ENCODE measurements at places on chromosomes 5 and 9.
A peak's percentile ranks its signal among the peaks of the same experiment; 100 is the strongest.

DNA sequence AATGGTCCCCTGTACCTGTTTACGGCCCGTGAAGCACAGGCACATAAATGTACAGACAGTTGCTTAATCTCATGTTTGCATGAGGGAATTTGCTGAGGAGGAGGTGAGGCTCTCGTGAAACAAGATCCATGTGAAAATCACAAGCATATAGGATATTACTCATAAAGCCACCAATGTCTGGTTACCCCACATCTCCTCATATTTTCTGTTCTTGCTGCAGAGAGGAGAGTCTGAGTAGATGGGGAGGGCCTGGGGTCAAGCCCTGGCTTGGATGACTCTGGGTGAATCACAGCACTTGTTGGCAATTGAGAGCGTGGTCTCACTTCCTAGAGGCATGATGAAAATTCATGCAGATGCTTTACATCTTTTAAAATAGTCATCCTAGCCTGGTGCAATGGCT lies 975 bp downstream of the AGXT2 start:
- DNase-seq, result no peak

DNA sequence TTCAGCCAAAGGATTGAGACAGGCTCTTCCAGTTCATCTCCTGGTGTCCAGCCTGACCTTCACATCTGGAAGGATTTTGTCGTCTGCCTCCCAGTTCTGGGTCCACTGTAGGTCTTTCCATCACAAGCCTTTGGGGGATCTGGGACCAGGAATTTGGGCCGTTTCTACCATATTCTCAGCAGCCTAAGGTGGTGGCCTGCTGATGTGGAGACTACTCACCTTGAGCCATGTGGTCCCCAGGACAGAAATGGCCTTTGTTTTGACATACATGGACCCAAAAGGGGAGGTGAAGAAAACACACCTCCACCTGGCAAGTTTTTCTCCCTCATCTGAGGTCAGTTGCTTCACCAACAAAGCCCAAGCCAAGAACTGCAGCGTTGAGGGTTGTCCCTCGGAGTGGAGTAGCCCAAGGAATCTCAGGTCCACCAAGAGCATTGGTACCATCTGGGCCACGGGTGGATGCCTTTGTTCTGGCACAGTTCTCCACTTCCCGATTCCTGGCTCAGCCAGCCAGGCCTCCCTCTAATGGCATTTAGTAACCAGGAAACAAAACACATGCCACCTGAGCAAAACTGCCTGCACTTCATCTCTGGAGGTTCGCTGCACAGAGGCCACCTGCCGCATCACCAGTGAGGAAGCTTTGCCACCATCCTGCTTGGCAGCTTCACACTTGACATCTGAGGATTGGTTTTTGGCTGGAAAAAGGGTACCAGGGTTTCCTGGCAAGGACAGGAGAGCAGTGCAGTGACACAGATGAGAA lies 24.7 kb downstream of the AMBP start:
- no peak for DNase-seq

DNA sequence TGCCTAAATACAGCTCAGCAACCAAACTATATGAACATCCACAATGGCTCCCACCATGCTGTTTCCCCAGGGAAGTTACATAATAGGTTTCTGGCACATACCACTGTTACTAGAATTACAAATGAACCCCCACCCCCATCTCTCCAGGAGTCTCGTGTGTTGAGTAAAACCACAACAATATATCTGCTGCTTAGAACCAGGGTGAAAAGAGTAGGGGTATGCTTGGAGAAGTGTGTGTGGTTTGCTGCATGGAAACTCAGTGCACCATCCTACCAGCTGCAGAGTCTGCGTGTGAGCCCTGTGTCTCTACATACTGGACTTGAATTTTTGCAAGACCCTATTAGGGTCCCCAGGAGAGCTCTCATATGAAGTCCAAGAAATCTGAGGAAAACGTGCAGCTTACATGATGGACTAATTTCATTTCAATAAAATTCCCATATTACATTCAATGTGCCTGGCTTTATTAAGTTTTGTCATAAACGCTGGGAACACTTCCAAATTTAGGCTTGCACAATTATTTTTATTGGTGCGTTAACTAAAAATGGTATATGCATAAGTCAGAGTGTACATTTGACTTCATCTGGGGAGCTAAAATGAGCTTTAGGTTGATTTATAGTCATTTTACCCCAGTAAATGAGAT lies 104.5 kb upstream of the NFIB start:
- no peak for DNase-seq

DNA sequence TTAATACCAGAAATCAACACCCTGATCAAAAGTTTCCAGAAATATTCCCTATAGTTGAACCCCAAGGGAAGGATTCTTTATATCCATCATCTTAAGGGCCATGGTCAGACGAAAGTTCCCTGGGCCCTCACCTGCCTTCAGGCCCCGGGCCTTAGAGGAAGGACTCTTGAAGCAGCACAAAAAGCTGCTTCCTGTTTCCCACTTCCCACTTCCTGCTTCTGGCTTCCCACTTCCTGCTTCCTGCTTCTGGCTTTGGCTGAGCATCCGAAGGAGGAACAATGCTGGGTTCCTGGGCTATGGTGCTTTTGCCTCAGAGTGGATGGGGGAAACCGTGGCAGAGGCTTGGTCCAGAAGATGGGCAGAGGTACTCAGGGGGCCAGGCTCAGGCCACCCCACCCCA lies 25.8 kb upstream of the DAP start:
- DNase-seq, result no peak

DNA sequence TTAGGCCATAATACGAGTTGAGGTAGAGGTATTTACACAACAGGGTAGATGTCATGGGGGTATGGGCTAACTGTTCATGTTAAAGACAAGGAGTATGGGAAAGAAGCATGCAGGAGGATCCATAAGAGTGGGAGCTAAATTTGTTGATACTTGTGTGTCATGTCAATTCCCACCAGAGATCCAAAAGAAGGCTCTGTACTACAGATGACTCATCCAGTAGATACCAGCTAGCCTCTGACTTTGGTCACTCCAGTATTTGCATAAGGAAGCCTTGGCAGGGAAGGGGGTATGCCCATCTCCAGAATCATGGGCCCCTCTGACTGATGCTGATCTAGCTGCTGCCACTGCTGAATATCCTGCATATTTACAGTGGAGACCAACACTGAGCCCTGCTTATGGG lies 743.7 kb upstream of the GRAMD2B start:
- DNase-seq, result no peak

DNA sequence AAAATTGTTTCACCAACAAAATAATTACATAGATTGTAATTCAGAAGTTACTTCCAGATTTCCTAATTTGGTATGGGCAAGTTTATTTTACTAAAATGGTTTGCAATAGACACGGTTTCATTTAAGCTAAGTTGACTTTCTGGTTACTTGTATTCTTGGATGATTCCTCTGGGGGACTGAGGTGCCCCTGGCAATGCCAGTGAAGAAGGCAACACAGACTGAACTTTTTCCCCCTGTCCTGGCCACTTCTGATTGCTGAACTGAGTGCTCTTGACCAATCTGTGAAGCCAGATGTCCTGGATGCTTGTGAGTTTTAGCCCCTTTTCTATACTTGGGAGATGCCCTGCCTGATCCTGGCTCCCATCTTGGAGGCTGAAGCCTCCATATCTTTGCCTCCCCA lies 66.3 kb upstream of the FANCC start:
- no peak for DNase-seq

DNA sequence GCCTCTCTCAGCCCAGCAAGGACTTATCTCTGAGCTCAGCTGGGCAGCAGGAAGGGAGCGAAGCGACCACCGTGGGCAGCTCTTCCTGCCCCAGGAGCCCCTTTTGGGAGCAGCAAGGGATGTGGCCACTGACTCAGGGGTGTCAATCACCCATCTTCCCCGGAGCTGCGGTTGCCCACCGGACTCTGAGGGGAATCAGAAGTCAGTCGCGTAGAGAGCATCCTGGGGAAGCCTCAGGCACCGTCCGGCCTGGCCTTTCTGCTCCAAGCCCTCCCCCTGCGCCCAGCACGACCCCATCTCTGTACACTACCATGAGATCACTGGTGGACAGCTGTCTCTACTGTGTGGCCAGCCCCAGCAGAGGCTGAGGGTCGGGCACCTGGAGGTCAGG lies 24.6 kb downstream of the GFI1B start:
- DNase-seq, result no peak

DNA sequence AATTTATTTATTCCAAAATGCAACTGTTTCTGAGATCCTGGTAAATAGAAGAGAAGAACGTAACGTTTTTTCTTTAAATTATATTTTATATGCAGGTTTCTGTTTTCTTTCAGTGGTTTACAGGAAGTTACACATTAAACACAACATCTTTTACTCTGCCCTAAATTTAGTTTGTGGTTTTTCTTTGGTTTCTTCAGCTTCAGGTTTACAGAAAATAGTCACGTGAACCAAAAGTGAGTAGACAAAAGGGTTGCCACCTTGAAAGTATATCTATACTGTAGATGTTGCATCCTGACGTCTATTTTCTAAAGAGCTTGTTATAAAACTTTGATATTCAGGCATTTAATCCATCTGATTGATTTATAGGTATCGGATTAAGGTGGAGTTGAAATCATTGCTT lies 1236.6 kb downstream of the MAT2B start:
- no peak for DNase-seq

DNA sequence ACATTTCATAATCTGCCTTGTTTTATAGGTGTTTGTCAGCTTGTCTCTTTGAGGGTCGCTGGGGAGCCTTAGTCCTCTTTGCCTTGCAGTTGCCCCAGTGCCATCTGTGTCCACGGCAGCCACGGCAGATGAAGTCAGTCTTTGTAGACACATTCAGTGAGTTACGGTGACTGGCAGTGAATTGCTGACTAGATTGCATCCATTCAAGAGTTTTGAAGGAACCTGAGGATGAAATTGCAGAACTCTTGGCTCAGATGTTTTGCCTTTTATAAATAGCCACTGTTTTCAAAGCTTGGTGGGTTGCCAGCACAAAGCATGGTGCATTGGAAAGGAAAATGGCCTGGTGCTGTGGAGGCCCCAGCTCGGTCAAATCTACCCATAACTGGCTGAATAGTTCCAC lies 125.6 kb downstream of the TRIO start:
- DNase-seq, result no peak

DNA sequence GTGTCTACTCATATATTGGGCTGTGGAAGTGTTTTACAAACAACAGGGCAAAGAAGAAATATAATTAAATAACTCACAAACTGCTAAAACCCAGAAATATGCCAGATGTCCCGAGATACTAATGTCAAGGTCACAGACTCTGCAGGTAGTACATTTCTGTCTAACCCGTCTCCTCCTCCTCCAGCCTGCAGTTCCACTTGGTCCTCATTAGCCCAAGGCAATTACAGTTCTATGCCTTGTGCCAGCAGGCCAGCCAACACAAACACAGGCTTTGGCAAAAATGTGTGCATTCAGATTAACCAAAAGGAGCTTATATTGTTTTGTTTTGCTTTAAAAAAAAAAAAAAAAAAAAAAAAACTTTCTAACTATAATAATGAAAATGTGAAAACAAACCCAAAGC lies 148.8 kb downstream of the MYO10 start:
- DNase-seq, result no peak

- DNase-seq, result no peak
Measured at GRCh38 chr5:108905805-108906204, 158.1 kb downstream of the FER start.

- DNase-seq, result no peak
Measured at GRCh38 chr5:78953092-78953800, 31.9 kb downstream of the ARSB start.

GRCh38 chr5:179373101-179373934 lies 28.1 kb upstream of the ADAMTS2 start:
- no peak for DNase-seq

- no peak for DNase-seq
Measured at GRCh38 chr5:95672641-95673040, 10.2 kb downstream of the SPATA9 start.

- DNase-seq, result no peak
Measured at GRCh38 chr5:75245023-75245422, 8.3 kb upstream of the ANKRD31 start.

- DNase-seq, result no peak
Measured at GRCh38 chr9:2677915-2678889, 39.1 kb upstream of the KCNV2 start.

GRCh38 chr9:38200431-38200830 lies 131.4 kb upstream of the SHB start:
- no peak for DNase-seq

- peak; percentile 60 for DNase-seq
Measured at GRCh38 chr5:134905246-134905996, 490 bp downstream of the PCBD2 start.

DNA sequence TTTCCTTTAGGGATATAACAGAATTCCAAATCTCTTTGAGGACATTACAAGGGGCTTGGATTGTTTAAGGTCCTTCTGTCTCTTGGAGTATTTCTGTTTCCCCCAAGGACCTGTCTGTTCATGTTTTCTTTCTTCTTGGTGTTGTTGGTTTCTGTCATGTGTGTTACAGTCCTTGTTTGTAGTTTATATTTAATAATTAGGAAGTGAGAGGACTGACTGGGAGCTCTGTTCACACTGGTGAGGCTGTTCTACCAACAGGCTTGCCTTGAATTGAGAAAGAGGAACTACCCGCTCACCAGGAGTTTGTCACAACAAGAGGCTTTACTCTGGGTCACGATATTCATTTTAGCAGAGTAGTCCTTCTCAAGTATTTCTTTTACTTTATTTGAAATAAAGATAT lies 119.2 kb upstream of the SV2C start:
- DNase-seq, result no peak

DNA sequence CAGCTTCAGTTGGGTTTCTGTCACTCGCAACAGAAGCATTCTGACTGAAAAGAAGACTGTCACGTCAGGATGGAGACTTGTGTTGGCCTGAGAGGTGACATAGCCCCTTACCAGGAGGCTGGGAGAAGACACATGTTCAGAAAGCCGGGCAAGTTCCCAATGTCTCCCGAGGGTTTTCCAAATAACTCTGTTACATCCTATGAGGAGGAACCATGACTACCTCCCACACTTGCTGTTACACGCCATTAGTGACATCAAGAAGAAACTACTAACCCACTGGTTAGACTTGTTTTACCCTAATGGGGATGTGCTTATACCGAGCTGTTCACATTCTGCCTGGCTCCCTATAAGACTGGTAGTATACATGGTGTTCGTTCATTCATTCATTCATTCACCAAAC lies 33.3 kb downstream of the SH3PXD2B start:
- DNase-seq, result no peak

DNA sequence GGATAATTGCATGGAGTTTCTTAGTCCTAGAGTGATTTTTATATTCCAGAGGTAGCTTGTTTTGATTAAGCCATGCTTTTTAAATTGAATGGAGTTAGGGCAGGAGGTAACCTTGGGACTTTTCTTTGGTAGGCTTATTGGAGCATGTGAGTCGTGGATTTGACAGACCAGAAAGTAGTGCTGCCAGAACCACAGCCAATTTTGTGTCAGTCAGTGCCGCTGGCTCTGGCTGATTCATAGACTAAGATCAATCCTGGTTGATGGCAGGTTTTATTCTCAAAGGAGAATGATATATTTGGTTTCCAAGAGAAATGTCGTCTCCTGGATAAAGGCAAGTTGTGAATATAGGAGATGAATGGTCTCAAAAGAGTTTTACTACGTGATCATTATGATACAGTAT lies 20.3 kb downstream of the RAI14 start:
- no peak for DNase-seq

GRCh38 chr9:16642421-16643109 lies 227.9 kb downstream of the BNC2 start:
- no peak for DNase-seq

- DNase-seq, result no peak
Measured at GRCh38 chr9:130028493-130029222, 14.3 kb downstream of the FNBP1 start.

- no peak for DNase-seq
Measured at GRCh38 chr9:34862043-34862442, 96.0 kb upstream of the PHF24 start.

GRCh38 chr5:116466727-116467464 lies 107.7 kb downstream of the SEMA6A start:
- no peak for DNase-seq

GRCh38 chr5:176320577-176320976 lies 41.0 kb downstream of the KIAA1191 start:
- no peak for DNase-seq

All from stimulated activated CD4-positive, alpha-beta T cell treated with anti-CD3 and anti-CD28 coated beads, Interleukin-4, amount 100 ng/mL, for 1 hour (primary cell).